Large intestine (tissue), 12 donors: ENCODE measurements at places on chromosomes 4 and X.

GRCh38 chr4:173477016-173477415, 53.0 kb downstream of the HAND2 start:
- DNase-seq, result no peak

DNA sequence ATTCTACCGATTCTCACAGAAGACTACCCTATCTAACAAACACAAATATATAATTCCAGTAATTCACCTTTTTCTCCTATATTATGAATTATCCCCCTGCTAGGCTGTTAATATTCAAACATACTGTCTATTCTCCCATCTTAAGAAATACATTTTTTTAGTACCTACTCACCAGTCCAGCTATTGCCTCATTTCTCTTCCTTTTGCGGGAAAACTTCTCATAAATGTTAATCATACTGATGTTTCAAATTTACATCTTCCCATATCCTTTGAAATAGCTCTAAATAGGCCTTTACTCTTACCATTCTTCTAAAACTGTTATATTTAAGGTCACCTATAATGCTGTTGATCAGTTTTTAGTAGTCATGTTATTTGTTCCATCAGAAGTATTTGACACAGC, 759.1 kb upstream of the SLIT2 start:
- no peak for DNase-seq

- DNase-seq, result no peak
Observed at GRCh38 chr4:149047368-149047767, 605.2 kb upstream of the NR3C2 start.

DNA sequence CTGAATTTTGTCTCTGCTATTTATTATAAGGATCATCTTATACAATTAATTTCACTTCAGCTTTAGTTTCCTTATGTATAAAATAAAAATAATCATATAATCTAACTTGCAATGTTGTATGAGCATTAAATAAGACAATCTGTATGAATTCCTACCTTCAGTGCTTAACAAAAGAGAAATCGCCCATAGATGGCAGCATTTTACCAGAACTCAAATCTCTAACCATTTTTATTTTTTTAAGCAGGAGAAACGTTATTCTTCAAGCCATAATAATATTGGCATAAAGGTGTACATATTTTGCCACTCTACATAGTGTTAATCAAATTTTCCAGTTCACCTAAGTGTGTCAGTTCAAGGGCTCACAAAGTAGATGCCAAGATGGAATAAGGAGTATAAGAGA, 78.8 kb downstream of the TMEM47 start:
- DNase-seq, result no peak

GRCh38 chr4:42123071-42123644, 29.3 kb downstream of the BEND4 start:
- DNase-seq, result no peak

- DNase-seq, result no peak
Observed at GRCh38 chr4:52919461-52919860, 57.3 kb downstream of the RASL11B start.

- peak; percentile 2 for DNase-seq
Observed at GRCh38 chrX:132676561-132677186, 187.8 kb upstream of the MBNL3 start.

DNA sequence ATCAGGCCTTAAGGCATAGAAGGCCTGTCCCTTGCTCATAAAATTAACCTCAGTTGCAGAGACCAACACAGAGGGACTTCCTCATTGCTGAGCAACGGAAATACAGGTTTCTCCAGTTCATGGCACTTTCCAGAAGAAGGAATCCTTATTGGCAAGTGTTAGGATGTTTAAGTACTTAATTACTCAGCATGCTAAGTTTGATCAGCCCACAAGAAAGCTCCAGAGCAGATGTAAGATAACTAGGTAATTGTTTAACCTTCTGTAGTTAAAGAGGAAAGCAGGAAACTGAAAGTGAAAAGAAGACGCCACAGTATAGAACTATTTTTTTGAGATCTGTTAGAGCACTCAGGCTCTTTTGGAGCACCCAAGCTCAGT, 33.5 kb downstream of the SMS start:
- DNase-seq, result peak; percentile 86

GRCh38 chr4:21009956-21010355, 309.7 kb downstream of the PACRGL start:
- DNase-seq, result no peak

GRCh38 chr4:47505147-47505546, 20.1 kb downstream of the ATP10D start:
- no peak for DNase-seq

DNA sequence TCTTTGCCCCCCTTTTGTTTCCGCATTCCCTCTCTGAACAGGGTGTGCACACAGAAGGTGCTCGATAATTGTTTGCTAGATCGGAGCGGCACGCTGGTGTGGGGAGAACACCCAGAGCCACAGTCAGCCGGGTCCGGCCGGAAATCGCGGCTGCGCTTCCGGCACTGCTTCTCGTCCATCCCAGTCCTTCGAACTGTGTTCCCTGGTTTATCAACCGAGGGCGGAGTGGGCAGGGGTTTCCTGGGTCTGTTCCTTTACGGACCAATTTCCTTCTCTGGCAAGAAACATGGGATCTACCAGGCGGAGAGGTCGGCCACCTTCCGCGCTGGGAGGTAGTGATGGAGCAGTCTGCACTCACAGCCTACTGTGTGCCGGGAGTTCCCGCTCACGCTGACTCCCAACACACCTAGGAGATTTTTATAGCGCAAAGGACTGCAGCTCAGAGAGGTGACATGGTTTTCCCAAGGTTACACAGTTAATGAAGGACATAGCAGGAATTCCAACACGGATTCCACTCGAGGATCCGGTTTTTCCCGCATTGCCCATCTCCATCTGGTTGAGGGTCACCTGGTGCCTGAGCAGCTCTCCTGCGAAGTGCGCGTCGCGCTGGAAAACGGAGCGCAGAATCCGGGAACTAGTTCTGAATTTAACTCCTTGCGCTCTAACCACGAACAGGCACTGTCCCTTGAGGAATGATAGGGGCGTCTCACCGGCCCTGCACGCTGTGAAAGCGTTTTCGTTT, 6.8 kb downstream of the MSX1 start:
- peak; percentile 42 for DNase-seq

DNA sequence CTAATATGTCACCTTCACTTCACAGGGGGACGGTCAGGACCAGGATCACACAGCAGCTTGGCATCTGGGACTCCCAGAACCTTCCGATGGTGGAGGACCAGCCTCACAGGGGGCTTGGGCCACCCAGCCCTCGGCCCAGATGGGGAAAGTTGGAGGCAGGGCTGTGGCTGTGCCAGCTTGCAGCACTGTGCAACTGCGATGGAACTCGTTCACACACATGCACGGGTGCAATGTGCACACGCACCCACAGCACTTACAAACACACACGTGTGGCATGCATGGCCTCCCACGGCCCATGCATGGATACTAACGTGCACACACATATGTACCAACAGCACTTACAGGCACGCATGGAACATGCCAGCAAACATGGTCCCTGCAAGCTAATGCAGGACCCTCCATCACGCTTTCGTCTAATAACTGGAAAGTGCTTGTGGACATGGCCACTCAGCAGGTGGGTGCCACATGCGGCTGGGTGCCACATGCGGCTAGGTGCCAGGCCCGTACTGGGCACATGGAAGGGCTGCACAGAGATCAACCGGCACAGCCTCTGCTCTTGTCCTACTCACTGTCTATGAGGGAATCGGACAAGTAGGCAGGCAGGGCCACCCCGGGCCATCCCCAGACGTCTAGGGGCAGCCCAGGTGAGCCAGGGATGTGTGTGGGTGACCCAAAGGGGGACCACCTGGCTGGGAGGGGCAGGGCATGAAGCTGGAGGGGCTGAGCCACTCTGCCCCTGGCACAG, 63.2 kb downstream of the ADRA2C start:
- no peak for DNase-seq

DNA sequence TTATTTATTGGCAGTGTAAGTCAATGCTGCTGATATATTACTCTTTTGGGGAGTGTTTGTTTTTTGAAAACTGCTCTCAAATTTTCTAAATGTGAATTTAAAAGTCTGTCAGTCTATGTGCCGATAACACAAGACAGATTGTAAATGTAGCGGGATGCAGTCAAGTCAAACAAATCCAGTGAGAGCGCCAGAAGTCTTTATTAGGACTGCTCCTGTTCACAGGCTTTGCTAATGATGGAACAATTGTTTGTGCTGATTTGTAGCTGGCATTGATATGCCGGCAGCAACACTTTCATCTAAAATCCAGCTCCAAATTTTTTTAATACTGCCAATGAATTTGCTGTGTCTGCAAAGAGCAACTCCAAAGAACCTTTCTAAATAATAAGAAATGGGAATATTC, 78.7 kb upstream of the TET2 start:
- no peak for DNase-seq

GRCh38 chr4:14856062-14856933, 146.0 kb upstream of the CPEB2 start:
- DNase-seq, result peak; percentile 25
